ENCODE measurements at places on chromosomes 7 and 10.

DNA sequence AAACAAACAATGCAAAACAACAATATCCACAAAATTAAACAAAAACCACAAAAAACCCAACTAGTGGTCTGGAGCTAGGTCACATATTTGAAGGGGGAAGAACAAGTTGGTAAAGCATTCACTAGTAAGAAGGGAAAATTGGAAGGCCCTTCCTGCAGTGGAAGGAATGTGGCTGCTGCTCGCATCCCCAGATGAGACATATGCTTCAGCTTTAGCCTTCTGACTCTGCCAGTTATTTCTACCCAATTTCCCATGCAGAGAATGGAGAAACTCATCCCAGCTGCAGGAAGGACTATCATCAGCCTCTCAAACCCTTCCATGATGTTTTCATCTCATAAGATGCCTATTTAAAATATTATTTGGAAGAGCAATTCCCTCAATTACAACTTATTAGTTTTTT, 176.6 kb downstream of the BMPER start:
- DNase-seq, result no peak

- DNase-seq, result no peak
Observed at GRCh38 chr7:35967366-35968139, 166.7 kb downstream of the SEPTIN7 start.

DNA sequence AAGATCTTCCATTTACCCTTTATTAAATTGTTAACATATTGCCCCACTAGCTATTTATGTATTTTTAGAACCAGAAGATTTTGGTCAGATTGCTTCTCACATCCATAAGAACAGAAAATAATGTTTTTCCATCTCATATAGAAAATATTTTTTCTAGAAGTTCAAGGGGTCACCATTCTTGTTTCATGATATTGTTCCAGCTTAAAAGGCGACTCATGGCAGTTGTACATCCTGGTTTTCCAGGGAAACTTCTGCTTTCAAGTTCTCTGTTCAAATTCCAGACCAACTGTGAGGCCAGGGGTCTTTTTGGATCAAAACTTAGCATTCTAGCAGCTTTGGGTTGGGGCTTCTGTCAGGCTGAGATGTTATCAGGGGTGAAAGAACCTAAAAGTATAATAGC, 84.4 kb downstream of the LRRC4 start:
- no peak for DNase-seq

DNA sequence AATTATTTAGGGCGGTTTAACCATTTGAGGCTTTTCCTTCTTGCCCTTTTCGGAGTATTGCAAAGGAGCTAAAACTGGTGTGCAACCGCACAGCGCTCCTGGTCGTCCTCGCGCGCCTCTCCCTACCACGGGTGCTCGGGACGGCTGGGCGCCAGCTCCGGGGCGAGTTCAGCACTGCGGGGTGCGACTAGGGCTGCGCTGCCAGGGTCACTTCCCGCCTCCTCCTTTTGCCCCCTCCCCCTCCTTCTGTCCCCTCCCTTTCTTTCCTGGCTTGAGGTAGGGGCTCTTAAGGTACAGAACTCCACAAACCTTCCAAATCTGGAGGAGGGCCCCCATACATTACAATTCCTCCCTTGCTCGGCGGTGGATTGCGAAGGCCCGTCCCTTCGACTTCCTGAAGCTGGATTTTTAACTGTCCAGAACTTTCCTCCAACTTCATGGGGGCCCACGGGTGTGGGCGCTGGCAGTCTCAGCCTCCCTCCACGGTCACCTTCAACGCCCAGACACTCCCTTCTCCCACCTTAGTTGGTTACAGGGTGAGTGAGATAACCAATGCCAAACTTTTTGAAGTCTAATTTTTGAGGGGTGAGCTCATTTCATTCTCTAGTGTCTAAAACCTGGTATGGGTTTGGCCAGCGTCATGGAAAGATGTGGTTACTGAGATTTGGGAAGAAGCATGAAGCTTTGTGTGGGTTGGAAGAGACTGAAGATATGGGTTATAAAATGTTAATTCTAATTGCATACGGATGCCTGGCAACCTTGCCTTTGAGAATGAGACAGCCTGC, 3.1 kb downstream of the FZD1 start:
- no peak for DNase-seq

DNA sequence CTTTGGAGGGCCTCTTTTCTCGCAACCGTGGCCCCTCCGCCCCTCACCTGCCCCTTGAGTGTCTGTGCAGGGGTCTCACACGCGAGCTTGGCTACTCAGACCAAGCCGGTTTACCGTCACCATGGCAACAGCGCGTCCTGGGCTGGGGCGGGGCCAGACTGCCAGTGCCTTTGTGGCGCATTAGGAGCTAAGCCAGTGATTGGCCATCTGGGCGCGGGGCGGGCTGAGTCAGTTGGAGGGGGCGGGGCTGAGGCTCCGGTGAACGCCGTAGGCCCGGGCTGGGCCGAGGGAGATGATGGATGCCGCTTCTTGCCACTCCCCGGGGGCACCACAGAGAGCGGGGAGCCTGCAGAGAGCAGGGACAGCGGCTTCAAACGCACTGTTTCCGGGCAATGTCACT, 48.7 kb upstream of the FXYD4 start:
- DNase-seq, result peak; percentile 85

All from activated CD4-positive, alpha-beta T cell treated with anti-CD3 and anti-CD28 coated beads, Interleukin-2, Interleukin-6, amounts not matched to agents 100 ng/mL and 50 ng/mL, durations not matched to agents 16 hours and 8 hours (primary cell).